C1 segment of cervical spinal cord (tissue), 14 donors: ENCODE measurements at places on chromosomes 3 and 15.

GRCh38 chr3:159904455-159904854 lies 84.2 kb upstream of the IL12A start:
- no peak for DNase-seq

DNA sequence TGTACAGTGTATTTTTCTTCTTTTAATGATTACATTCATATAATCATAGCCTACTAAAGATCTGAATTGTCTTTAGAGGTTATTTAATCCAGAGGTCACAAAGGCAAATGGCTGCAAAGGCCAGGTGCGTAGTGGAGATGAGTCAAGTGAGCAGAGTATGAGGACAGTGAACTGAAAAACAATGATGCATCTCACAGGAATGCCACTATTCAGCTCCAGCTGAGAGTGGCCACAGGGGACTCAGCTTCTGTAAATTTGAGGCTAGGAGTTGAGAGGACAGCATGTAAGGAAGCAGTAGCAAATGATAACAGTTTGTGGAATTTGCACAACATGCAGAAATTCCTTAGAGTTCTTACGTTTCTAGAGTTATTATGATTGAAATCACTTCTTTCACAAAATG lies 50.4 kb downstream of the COL6A5 start:
- DNase-seq, result no peak

DNA sequence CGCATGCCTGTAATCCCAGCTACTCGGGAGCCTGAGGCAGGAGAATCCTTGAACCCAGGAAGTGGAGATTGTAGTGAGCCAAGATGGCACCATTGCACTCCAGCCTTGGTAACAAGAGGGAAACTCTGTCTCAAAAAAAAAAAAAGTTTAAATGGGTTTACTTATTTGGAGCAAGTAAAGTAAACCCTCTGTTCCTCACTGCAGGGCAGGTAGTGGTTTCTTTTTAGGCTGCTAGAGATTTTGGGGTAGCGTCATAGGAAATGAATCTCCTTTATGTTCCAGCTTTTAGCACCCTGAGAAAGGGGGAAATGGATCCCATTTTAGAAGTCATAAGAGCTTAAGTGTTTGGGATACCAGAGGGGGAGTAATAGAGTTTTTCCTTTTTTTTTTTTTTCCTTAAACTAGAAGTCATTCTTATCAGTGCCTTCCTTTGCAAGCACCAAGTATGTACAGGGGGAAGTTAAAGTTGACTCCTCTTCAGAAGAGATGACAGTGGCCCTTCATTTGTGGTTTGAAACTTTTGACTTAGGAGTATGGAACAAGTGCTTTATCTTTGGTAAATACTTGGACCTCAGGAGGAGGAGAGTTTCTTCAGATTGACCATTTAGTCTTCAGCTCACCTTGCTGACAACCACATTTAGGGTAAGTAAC lies 8.0 kb downstream of the PXK start:
- DNase-seq, result no peak

GRCh38 chr15:65095011-65095746 lies 18.6 kb downstream of the KBTBD13 start:
- DNase-seq, result no peak

DNA sequence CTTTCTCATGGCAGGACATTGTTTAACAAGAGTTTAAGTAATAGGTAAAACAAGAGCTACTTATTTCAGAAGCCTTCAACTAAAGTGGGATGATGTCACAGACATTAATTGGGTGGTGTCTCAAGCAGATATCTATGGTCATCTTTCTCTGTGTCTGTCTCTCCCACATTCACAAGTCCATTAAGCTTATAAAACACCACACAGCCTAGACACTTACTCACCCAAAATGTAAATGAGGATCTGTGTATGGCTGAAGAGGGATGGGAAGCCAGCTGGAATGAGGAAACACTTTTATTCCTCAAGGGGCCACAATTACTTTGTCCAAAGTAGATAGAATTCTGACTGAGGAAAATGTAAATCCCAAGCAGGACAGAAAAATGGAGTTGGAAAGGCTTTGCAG lies 183.8 kb downstream of the THRB start:
- no peak for DNase-seq

DNA sequence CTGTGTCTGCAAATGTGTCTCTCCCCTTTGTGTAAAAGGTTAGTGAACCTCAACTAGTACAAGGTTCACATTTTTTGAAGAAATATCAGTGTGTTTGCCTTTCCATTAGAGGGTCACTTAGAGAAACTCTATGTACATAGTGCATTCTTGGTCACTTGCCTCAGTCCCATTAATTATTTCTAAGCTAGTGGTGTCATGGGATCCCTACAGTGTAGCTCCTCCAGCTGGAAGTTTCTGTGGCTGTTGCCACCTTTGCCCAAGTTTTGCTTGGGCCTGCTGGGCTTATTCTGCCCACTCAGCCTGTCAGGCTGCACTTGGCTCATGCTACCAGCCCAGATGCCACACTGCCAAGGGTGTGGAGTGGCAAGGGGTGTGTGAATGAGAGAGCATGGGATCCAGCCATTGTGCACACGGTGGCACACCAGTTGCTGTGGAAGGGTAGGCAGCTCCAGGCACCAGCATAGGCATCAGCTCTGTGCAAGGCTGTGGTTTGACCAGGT lies 161.7 kb downstream of the ARPP21 start:
- DNase-seq, result no peak

DNA sequence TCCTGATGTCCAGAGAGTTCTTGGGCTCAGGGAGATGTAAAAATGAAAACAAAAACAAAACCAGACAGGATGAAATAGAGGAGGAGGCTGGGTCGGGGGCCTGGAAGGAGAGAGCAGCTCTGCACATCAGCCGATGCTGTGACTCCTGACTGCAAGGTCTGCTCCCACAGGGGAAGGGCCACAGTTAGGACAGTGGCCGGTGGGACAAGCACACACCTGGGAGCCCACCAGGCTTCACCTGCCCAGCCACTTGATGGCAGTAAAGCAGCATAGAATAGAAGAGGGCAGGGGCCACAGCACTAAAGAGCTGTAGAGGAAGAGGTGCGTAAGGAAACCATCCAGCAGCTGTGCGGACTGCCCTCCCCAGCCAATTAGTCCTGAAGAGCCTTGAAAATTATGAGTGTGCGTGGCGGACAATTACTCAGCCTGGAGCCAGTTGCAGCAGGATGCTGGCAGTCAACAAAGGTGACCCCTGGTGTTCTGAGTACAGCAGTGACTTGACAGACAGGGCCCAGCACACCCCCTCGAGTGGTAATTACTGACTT lies 29.8 kb downstream of the ALS2CL start:
- no peak for DNase-seq

DNA sequence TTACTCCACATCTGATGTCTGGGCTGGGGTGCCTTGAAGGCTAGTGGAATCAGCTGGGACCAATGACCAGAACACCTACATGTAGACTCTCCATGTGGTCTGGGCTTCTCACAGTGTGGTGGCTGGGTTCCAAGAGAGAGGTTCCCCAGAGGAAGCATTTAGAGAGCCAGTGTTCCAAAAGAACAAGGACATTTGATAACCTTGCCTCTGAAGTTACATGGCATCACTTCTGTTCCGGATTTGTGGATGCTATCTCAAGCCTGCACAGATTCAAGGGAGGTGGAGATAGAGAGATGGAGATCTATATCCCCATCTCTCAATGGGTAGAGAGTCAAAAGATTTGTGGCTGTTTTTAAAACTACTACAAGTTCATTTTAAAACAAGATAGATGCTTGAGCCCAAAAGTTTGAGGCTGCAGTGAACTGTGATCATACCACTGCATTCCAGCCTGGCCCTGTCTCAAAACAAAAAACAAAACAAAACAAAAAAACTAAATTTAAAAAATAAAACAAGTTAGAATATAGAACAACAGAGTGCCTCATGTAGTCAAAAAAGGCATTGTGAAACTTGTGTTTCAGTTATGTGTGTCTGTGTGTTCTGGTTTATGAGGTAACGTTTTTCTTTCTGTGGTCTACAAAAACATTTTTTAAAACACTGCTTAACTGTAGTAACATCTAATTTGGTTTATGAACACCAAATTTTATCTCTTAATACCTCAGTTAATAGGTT lies 44.8 kb downstream of the PDE8A start:
- DNase-seq, result no peak

DNA sequence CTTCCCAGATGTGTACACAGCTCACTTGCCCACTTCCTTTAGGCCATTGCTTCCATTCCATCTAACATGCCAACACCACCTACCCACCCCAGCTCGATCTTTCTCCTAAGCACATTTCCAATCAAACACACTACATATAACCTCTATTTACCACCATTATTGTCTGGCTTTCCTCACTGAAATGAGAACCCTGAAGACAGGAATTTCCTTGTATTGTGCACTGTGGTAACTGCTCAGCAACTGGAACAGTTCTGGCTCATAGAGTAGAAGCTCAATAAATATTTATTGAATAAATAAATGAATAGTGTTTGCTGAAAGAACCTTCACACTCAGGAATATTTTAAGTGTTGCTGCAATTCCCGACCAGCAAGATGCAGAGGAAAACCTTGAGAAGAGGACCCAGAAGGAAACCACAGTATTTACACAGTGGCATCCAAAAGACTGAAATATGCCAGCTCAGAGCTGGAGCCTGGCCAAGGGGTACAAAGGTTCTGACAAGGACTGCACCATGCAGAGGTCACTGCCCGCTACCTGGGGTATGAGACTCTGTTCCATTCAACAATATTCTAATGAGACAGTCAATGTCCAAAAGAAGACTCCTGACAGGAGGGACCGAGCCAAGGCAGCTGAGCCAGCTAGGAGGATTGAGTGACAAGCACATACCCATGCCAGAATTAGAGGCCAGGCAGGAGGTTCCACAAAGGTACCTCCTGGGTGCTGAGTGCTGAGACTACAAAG lies 168.8 kb downstream of the NUP210 start:
- DNase-seq, result no peak

- DNase-seq, result no peak
These were observed 30.2 kb upstream of the TLE3 start for GRCh38 chr15:70127770-70128413.
